ENCODE measurements at places on chromosomes 5 and 9. TPM values are rescaled to one million over a fixed set of nuclear protein-coding genes. Genes with fewer than 3 reads are reported as not detected.

DNA sequence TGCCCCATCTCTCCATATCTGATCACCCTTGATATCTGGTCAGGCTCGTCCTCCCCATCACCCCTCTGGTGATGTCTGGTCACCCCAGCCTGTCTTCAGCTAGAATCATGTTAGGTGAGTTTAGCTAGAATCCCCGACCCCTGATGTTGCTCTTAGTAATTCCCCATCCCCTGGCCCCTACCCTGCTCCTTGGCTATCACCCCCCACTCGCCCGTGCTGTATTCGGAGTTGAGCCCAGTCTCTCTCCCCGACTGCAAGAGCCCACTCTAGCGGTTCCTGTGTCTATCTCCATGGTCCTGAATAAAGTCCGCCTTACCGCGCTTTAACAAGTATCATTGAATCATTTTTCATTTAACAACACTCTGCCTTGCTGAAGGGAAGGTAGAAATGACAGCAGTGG lies 33.7 kb downstream of the ADAMTS2 start:
- DNase-seq = no peak

DNA sequence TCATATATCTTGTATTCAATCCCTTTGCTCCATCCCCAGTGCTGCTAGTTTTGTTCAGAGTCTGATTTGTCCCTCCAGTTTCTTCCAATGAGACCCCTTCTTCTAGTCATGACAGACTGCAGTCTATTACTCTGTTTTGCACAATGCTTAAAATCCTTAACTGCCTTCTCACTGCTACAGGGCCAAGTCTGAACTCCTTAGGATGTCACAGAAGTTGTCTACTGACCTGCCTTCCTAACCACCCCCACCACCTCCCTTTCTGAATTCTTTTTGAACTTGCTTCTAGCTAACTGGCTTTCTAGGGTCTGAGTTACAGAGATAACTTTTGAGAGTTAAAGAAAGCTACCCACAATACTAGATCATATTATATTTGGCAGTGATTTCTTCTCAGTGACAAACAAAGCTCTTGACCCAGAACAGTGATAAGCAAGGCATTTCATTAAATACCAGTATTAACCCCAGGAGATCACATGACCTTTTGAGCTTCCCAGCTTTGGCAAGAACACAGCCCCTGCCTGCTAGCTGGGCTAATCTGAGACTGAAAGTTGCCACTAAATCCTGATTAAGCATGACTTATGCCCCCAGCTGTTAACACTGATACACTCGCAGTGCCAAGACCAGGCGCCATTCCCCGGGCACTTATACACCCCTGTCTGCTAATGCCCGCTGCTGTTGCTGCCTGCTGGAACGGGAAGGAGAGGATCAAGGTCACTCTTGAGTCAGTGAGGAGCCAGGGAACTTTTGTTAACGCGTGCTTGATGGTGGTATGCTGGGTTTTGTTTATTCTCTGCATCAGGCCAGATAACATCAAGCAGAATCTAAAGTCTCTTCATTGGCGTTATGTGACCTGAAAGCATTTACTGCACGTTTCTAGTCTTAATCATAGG lies 36.4 kb upstream of the ADAMTSL1 start:
- DNase-seq = no peak

GRCh38 chr9:26523577-26523976 lies 369.0 kb downstream of the CAAP1 start:
- DNase-seq = no peak

The SEMA5A gene
- 27.5 TPM for total RNA-seq

DNA sequence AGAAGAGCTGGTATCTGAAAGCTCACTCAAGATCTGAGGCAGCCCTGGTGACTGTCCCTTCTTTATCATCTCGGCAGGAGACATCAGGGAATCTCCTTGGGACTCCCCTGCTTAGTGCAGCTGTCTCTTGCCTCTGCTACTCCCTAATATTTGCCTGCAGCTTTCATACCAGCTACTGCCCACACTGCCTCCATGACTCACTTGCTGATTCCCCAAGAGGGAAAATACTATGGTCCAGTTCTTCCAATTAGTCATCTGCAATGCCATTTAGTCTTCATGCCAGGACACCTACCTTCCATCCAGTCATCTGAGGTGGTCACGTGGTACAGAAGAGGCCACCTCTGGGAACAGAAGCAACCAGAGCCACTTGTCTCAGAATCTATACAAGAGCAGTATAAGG lies 270.8 kb downstream of the NTRK2 start:
- no peak for DNase-seq

DNA sequence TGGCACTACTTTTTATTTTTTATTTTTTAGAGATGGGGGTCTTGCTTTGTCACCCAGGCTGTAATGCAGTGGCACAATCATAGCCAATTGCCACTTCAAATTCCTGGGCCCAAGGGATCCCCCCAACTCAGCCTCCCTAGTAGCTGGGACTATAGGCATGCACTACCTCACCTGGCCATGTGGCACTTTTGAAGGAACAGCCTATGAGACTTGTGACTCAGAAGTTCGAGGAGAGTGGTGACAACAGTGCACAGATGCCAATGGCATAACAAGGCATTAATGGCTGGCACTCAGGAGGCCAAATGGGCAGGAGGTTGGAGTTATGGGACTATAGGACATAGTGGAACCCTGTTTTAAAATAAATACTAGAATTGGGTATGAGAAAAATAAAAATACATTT lies 33.7 kb downstream of the ANKRD31 start:
- no peak for DNase-seq

- no peak for DNase-seq
These were observed 982.0 kb upstream of the ARRDC3 start for GRCh38 chr5:92364986-92365550.

All from cerebellum (tissue), 4 donors.